Aorta (tissue), 5 donors: ENCODE measurements at places on chromosomes 7 and 10. TPM values are rescaled to one million over a fixed set of nuclear protein-coding genes. Genes with fewer than 3 reads are reported as not detected.

Gene PLEKHS1
- total RNA-seq: 0.21 TPM

DNA sequence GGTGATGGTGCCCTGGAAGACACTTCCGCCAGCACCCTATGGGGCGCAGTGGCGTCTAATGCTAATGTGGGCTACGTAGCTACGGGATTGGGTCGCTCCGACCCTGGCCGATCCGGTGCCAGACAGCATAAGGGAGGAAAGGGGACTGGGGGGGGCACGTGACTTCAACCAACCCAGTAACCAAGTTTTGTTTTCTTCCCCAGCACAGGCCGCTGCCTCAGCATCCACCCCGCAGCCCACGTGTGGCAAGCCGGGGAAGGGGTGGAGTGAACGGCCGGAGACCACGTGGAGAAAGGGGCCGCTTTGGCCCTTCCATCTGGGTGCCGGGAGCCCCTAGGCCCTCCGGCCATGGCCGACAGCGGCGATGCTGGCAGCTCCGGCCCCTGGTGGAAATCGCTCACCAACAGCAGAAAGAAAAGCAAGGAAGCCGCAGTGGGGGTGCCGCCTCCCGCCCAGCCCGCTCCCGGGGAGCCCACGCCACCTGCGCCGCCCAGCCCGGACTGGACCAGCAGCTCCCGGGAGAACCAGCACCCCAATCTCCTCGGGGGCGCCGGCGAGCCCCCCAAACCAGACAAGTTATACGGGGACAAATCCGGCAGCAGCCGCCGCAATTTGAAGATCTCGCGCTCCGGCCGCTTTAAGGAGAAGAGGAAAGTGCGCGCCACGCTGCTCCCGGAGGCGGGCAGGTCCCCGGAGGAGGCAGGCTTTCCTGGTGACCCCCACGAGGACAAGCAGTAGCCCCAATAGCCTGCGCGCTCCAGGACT lies 2.5 kb downstream of the PRR15 start:
- peak; percentile 57 for DNase-seq

Gene GRID2IP
- 0.39 TPM for total RNA-seq

Gene ARHGAP22
- 19.1 TPM for total RNA-seq
